ENCODE measurements at places on chromosomes 1 and 21.

GRCh38 chr1:78911956-78912880 lies 94.3 kb downstream of the ADGRL4 start:
- DNase-seq: no peak

DNA sequence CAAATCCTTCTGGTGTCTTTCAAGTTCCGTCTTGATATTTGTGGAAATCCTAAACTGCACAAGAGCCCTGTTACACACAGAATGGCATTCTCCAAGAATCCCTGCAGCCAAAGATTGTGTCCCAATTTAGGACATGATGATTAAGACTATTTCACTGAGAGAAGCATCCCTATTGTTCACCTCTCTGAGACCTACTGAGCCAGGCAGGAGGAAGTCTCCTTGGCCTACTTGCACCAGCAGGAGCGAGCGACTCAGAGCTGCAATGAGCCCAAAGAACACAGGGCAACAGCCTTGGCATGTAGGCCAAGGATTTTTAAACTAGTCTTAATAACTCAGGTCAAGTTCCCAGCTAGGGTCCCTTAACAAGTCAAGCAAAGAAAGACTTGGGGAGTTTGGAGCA lies 79.4 kb upstream of the RUNX1 start:
- no peak for DNase-seq

GRCh38 chr21:8991968-8992621 lies 1529.3 kb upstream of the TPTE start:
- DNase-seq: no peak

- DNase-seq: no peak
These were observed 94.0 kb downstream of the ZC3H11B start for GRCh38 chr1:219518907-219519248.

- DNase-seq: no peak
These were observed 20.1 kb downstream of the KDM1A start for GRCh38 chr1:23039308-23039826.

DNA sequence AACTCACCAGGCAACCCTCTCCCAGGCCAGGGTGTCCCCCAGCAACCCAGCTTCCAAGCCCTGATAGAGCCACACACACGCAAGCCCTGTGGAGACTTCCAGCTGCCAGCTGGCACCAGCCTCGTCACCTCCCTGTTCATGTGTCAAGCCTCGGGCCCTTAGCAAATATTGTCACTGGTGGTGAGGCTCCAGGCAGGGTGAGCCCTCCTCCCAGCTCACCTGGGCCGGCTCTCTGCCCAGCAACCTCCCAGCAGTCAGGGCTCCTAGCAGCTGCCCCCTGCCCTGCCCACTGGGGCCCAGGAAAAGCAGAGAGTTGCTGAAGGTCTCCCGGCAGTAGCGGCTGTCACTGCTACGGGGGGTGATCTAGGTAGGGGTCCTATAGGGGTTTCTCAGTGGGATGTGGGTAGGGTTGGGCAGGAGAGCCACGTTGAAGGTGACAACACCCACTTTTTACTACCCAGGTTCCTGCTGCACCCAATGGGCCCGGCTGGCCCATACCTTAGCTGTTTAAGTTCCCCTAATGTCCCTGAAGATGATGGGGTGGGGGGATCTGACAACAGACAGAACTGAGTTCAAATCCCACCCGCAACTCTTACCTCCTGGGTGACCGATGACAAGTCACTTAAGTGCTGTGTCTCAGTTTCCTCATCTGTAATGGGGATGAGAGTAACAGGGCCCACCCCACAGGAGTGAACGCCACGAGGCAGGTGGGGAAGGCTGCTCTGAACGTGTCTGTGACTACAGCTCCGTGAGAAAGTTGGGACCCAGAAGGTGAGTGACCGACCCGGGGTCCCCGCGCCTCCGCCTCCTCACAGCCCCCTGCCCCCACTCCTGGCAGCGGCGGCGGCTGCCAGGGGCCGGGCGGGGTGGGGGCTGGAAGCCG lies 678 bp downstream of the TTC39A start:
- DNase-seq: peak; percentile 58

GRCh38 chr1:203252678-203253077 lies 23.2 kb upstream of the CHIT1 start:
- DNase-seq: no peak

- no peak for DNase-seq
These were observed 22.2 kb upstream of the STRIP1 start for GRCh38 chr1:110012100-110012780.

- no peak for DNase-seq
These were observed 98.2 kb downstream of the NEK7 start for GRCh38 chr1:198254948-198255347.

GRCh38 chr1:84103197-84103992 lies 40.7 kb upstream of the PRKACB start:
- DNase-seq: peak; percentile 40

DNA sequence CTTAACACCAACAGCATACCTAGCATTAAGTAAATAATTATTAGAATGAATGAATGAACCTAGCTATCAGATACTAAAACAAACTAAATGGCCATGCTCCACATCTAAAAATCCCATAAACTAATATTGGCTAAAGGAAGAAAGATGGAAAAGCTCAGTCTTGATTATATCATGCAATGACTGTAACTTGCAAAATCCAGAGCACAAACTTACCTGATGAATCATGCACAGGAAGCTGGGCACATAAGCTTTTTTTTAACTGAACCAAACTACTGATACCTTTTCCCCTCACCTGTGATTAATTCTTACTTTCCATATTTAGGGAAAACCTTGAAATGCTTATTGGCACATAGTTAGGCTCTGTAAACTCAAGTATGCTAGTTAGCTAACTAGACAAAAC lies 70.2 kb downstream of the KIF14 start:
- no peak for DNase-seq
